Right ventricle myocardium inferior (tissue), 1 donor: ENCODE measurements at places on chromosomes 12 and 14. TPM values are rescaled to one million over a fixed set of nuclear protein-coding genes. Genes with fewer than 3 reads are reported as not detected.
A peak's percentile ranks its signal among the peaks of the same experiment; 100 is the strongest.

DNA sequence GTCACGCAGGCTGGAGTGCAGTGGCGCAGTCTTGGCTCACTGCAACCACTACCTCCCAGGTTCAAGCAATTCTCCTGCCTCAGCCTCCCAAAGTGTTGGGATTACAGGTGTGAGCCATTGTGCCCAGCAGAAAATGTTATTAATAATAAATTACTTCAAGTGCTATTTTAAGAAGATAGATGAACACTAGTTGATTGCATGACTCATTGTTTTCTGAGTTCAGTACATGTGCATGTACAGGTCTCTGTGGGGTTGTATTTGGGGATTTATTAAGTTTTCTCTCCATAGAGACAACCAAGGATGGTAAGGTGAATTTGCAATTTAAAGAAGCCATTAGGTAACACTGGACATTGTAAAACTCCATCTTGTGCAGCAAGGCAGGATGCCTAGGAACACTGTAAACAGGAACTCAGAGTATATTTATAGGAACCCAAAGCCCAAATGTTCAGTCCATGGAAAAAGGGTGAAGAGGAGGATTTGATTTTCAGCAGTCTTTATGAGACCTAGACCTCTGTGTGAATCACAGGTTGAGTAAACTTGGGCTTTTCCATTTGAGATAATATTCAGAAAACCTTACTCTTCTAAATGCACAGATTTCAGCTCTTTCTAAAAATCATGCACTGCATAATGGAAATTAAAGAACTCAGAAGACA is 49.3 kb upstream of the TMPO start:
- no peak for DNase-seq

DNA sequence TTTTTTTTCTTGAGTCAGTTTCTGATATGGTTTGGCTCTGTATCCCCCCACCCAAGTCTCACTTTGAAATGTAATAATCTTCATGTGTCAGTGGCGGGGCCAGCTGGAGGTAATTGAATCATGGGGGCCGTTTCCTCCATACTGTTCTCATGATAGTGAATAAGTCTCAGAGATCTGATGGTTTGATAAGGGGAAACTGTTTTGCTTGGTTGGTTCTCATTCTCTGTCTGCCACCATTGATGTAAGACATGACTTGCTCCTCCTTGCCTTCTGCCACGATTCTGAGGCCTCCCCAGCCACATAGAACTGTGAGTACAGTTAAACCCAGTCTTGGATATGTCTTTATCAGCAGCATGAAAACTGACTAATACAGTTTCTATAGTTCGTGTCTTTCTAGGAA is 42.9 kb downstream of the WNK1 start:
- no peak for DNase-seq

GRCh38 chr14:58697930-58698642 is 60.3 kb downstream of the DACT1 start:
- DNase-seq, result no peak

DNA sequence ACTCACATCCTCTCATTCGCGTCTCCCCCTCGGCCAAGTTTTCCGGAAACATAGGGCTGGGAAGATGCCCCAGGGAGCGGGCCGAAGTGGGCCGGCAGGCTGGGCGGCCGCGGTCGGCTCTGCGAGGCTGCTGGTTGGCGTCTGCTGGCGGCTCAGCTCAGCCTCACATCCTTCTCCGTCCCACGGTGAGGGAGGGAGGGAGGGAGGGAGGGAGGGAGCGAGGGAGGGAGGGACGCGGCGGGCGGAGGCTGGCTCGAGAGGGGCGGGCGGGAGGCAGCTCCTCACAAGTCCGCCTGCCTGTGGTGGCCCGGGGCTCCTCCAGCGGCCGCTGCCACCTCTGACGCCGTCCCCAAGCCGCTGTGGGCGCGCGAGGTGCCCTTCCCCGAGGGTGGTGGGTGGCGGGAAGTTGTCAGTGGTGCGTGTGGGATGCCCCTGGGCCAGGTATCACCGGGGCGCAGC is 93.8 kb downstream of the RFLNA start:
- peak; percentile 85 for DNase-seq

The KCNK13 gene
- 6.7 TPM for total RNA-seq

GRCh38 chr12:7154042-7154441 is 23.9 kb downstream of the CLSTN3 start:
- DNase-seq, result no peak

GRCh38 chr12:27123642-27124041 is 41.3 kb upstream of the C12orf71 start:
- DNase-seq, result no peak

DNA sequence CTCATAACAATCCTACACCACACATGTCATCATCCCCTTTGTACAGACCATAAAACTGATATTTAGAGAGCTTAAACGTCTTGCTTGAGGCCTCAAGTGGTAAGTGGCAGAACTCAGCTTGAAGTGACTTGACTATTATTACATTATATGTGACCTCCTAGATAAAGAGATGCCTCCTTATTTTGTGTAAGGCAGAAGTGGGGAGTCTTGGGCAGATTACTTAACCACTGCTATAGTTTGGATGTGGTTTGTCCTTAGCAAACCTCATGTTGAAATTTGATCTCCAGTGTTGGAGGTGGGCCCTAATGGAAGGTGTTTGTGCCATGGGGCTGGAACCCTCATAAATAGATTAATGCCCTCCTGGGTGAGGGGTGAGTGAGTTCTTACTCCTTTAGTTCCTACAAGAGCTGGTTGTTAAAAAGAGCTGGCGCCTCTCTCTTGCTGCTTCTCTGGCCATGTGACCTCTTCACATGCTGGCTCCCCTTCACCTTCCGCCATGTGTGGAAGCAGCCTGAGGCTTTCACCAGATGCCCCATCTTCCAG is 37.4 kb downstream of the RCOR1 start:
- DNase-seq, result no peak

DNA sequence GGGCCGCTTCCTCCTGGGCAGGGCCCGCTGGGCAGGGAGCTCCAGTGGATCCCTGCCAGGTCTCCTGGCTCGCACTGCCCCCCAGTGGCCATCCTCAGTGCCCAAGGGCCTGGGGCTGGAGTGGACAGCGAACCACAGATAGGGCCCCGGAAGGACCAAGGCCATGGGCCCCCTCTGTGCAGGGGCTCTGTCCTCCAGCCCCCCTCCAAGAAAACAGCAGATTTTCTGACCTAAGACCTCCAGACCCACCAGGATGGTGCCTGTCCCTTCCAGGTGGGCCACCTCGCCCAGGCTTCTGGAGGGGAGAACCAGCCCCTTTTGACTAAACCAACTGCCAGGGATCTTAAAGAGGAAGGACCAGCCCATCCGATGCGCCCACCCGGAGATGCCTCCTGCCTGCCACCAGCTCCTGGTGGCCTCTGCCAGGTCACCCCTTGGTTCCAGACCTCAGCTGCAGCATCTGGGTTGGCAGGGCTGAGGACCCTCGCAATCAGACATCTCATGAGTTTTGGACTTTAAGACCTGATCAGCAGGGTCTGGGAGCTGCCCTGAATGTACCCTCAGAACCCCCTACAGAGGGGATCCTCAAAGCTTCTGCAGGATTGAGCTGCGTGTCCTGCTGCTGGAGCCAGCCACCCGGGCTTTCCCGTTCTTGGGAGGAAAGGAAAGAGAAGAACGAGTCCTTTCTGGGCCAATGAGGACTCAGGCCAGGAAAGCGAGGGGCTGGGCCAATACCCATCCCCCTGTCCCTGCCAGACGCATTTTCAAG is 325.8 kb upstream of the DIO3 start:
- no peak for DNase-seq

The BIN2 gene
- total RNA-seq, result 2.0 TPM

The CPNE6 gene
- total RNA-seq, result not detected

GRCh38 chr12:83859021-83859420 is 1053.6 kb downstream of the SLC6A15 start:
- no peak for DNase-seq

- DNase-seq, result no peak
Observed at GRCh38 chr12:414859-415258, 13.4 kb downstream of the CCDC77 start.

DNA sequence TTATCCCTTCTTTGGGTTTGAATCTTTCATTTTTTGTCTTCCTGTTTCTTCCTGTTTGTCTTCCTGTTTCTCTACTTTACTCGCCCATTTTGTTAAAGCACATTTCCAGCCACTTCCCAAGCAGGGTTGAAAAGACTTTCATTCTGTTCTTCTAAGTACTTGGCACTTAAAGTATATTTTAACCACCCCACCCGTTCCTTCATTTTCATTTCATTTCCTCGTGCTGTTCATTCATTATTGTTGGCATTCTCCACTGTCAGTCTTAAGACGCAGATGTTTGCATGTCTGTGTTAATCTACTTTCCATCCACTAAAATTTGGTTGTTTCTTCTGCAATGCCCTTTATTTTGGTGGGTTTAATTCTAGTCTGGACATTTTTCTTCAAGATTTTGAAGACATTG is 49.0 kb downstream of the SUDS3 start:
- DNase-seq, result no peak

DNA sequence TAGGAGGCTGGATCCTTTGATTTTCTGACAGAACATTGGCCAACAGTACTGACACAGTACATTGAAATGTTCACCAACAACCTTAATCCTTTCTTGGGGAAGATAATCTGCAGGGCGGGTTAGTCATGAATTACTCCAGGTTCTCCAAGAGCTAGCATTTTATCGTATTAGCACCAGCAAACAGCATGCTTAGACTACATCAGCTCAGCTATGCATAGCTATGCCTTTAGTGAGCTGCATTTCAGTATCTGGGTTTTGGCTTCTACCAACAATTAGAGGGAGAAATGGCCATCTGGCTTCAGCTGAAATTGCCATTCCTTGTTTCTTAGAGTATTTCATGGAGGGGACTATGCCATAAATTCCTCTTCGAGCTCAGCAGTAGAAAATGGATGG is 33.8 kb downstream of the SAMD4A start:
- no peak for DNase-seq

The KRT82 gene
- total RNA-seq, result not detected
